Dermis blood vessel endothelial cell (primary cell): ENCODE measurements at places on chromosomes 1 and 21. TPM values are rescaled to one million over a fixed set of nuclear protein-coding genes. Genes with fewer than 3 reads are reported as not detected.

- DNase-seq: no peak
Measured at GRCh38 chr1:163029901-163030300, 39.3 kb upstream of the RGS4 start.

- DNase-seq: no peak
Measured at GRCh38 chr1:173717238-173717637, 2.5 kb downstream of the KLHL20 start.

GRCh38 chr1:172948457-172948856 is 102.3 kb downstream of the TNFSF18 start:
- DNase-seq: peak; percentile 88

- DNase-seq: no peak
Measured at GRCh38 chr1:245444945-245445344, 290.2 kb downstream of the KIF26B start.

DNA sequence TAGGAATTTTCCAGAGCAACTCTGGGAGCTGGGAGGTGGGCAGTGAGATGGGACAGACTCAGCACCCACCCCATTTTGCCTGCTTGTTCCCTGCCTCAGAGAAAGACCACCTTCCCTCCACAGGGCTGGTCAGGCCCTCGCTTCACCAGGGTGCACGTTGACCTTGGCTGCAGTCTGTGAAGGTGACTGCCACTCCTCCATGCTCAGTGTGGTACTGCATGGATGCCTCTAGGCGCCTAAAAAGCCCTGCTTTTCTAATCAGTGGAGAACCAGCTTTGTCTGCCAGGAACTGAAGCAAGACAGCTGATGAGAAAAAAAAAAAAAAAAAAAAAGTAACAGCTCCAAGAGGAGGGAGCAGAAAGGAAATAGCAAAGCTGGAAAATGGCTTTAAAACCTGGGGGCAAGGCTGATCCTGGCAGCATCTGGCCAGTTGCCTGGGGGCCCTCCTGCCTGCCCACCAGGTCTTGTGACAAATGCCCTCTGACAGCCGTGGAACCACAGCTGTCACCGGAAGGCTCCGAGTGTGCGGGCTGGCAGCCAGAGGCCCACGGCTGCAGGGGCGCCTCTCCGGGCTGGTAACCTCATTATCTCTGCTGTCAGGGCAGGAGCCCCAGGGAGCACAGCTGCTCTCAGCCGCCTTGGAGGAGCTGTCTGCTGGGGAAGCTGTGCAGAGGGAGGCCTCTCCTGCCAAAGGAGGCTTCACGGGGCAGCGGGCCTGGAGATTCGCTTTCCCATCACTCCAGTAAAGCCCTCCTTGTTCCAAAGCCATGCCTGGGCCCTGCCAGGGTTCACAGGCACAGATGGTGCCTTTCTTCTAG is 13.7 kb downstream of the KIAA1614 start:
- DNase-seq: peak; percentile 19

- DNase-seq: no peak
Measured at GRCh38 chr21:34690041-34690792, 21.4 kb downstream of the CLIC6 start.

DNA sequence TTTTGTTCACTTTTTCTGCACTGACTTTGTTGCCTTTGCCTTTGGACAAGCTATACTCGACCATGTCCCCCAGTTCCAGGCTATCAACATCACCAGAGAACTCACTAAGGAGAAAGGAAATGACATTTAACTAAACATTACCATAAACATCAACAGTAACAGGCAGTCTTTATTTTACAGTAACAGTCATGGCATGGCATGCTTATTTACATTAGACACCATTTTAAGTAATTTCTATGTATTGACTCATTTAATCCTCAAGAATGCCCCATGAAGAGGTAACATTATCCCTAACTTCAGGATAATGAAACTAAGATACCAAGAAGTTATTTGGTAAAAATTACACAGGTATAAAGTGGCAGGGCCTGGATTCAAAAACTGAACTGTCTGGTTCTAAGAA is 8.7 kb upstream of the NRAS start:
- no peak for DNase-seq

DNA sequence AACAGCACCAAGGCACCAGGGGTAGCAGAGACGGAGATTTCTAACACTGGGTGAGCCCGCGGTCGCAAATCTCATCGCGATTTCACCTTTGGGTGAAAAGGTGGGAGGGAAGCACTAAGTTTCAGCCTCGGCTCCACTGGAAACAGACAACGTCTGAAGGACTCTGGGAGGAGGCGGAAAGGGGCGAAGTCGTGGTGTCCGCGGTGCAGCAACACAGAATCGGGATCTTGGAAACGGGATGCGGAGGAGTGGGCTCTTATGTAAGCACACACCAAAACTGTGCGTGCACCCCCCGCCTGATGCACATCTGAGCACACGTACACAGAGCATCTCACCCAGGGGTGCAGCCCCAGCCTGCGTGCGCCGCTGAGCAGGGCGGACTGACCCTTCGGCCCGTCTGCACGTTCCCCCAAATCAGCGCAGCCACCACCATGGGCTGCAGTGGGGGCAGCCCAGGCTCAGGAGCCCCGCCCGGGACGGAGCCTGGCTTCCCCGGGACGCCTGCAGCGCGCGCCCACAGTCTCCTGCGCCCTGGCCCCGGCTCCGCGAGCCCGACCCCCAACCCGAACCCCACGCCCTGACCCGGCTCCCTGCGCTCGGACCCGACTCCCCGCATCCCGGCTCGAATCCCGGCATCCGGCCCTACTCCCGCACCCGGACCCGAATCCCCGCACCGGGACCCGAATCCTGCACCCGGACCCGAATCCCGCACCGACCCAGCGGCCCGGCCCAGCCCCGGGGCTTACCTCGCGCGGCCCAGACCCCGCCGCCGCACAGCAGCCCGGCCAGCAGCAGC is 670 bp downstream of the CLSTN1 start:
- peak; percentile 33 for DNase-seq

- DNase-seq: no peak
Measured at GRCh38 chr21:18058731-18059398, 185.8 kb upstream of the CHODL start.

DNA sequence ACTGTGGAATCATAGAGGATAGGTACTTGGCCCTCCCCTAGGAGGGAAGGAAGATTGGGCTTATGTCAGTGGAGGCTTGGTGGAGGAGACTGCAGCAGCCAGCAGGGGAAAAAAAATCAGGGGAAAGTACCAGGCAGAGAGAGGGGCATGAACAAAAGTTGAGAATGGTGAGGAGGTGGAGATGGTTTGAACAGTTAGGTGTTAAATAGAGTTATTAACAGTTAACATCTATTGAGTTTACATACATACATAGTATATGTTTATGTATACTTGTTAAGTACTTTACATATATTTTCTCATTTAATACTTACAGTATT is 136.5 kb upstream of the HNRNPU start:
- no peak for DNase-seq

DNA sequence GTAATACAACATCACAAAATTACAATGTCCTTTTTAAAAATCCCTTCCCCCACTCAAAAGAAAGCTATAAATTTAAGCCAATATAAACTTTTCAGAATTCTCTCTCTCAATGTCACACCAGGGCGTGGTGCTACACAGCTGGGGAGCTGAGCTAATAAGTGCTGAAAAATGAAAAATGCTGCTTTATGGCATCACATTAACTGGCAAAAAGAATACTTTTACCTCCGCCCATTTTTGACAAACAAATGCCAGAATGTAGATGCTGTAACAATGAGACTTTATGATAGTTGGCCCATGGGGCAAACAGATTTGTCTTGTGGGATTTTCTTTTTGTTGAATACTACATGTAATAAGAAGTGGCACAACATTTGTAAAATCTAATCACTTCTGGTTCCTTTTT is 12.7 kb upstream of the LYPLAL1 start:
- no peak for DNase-seq

DNA sequence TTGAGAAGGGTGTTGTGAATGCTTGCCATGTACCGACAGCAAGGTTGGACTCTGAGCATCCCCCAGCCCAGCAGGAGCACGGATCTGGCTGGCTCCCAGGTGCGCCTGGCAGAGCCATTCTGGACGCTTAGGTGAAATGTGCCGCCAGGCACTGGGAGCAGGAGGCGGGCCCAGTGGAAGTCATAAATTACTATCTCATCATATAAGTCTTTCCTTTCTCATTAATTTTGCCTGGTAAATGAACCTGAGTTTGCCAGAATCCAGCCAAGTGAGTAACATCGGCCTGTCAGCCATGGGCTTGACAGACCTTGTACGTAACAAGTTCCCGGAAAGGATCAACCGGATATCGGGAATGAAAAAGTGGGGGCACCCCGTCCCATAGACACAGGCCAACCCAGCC is 179.5 kb upstream of the ARHGEF16 start:
- DNase-seq: no peak

- DNase-seq: no peak
Measured at GRCh38 chr1:19220991-19221390, 10.9 kb upstream of the UBR4 start.

GRCh38 chr1:80973101-80973500 is 827.6 kb upstream of the ADGRL2 start:
- no peak for DNase-seq

GRCh38 chr1:216140730-216141524 is 282.3 kb downstream of the USH2A start:
- no peak for DNase-seq

DNA sequence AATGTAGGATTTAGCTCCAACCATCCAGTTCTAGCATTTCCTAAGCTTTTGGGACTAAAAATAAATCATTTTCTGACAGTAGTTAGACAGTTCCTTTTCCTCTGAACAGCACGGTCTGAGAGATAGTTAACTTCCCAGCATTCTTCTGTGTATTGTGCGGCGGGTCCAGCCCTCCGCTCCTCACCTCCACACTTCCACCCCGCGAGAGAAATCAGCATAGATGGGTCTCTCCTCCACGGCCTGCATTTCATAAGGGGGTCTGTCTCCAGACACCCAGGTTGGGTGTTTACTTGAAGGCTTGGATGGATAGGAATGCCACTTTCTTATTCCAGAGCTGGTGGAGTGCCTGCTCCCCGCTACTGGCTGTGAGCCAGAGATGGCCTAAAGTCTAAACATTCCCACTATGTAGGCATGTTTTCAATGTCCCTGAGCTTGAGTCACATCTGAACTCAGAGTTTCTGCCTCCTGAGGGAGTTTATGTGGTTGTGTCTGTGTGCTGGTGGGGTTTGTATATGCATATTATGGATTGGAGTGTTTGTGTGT is 38.0 kb upstream of the PPP2R5A start:
- peak; percentile 73 for DNase-seq

DNA sequence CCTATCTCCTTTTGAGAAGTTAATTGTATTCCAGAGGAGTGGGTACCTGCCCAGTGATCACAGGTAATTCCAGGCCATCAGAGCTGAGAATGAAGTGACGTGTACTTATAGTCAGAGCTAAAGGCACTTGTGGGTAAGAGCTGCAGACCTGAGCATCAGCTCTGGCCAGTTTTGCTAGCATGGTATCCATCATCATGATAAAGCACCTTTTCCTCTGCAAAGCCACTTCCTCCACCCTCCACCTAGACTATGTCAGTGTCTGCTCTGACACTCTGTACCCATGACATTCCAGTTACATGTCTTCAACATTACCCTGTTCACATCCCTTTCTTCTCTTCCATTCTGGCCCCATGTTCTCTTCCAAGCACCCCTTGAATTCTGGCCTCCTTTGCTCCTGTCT is 157.3 kb downstream of the GRIK3 start:
- DNase-seq: no peak

- DNase-seq: peak; percentile 51
Measured at GRCh38 chr21:38333301-38334272, 76.8 kb downstream of the KCNJ15 start.

GRCh38 chr1:36326499-36326898 is 3.1 kb upstream of the EVA1B start:
- DNase-seq: no peak

GRCh38 chr1:59718064-59718988 is 96.4 kb upstream of the HOOK1 start:
- DNase-seq: peak; percentile 68

DNA sequence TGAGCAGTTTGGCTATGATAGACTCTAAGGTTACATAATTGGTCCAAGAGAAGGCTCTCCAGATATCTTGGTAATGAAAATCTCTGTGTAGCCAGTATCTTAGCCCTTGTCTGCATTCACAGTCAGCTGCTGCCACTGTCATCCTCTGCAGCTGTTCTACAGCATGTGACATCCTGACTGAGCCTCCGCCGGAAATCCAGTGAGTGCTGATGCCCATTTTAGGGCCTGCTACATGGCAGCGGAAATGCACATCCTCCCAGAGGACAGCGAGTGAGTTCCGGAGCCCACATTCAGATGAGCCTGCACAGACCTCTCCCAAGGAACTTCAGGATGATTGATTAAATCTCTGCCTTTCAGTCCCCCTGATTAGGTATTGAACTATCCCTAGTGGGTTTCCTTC is 237.1 kb downstream of the HHIPL2 start:
- peak; percentile 3 for DNase-seq

DNA sequence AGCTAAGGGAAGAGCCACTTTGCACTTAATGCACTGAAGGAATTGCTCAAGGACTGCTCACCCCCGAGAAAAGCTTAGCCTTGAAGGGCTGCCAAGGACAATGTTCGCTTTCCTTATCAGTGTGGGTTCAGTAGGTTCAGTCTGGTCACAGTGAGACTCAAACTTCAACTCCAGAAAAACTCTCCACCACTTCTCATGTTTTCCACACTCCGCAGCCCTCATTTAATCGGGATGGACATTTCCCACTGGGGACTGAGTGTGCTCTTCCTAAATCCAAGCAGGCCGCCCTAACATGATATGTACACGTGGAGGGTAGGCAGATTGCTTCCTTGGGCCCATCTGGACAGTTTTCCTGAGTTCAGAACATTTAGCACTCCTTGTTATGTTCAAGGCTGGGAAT is 19.5 kb downstream of the SUSD4 start:
- no peak for DNase-seq

GRCh38 chr1:34619256-34619655 is 135.6 kb upstream of the GJB5 start:
- DNase-seq: no peak

The PERM1 gene
- total RNA-seq: not detected in 2 replicates

The SPATA17 gene
- total RNA-seq: 0.05 TPM in 1 of 2 replicates, not detected in the other

The C1orf56 gene
- total RNA-seq: 1.1 and 1.4 TPM in 2 replicates

The ROR1 gene
- total RNA-seq: 0.17 and 0.84 TPM in 2 replicates

The FCRL5 gene
- total RNA-seq: not detected in 2 replicates

The UBXN11 gene
- total RNA-seq: 2.3 and 3.6 TPM in 2 replicates

The KCNK2 gene
- under 0.01 TPM in 1 of 2 replicates, not detected in the other for total RNA-seq

The LCE6A gene
- not detected in 2 replicates for total RNA-seq
